HS-5 (cell line): ENCODE measurements at places on chromosomes 4 and X.
A peak's percentile ranks its signal among the peaks of the same experiment; 100 is the strongest.

GRCh38 chr4:78018271-78019049 lies 38.7 kb upstream of the FRAS1 start:
- no peak for DNase-seq

DNA sequence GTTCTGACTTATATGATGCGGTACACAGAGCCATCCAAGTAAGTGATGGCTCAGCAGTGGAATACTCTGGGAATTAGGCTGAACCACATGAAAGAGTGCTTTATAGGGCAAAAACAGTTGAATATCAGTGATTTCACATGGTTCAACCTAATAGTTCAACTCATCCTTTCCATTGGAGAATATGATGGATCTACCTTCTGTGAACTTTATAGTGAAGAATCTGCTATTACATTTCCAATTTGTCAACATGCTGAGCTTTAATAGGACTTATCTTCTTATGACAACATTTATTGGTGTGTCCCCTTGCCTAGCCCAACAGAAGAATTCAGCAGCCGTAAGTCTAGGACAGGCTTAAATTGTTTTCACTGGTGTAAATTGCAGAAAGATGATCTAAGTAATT lies 15.4 kb upstream of the AFP start:
- DNase-seq, result no peak

- no peak for DNase-seq
These were observed 42.4 kb downstream of the FNIP2 start for GRCh38 chr4:158811216-158811540.

DNA sequence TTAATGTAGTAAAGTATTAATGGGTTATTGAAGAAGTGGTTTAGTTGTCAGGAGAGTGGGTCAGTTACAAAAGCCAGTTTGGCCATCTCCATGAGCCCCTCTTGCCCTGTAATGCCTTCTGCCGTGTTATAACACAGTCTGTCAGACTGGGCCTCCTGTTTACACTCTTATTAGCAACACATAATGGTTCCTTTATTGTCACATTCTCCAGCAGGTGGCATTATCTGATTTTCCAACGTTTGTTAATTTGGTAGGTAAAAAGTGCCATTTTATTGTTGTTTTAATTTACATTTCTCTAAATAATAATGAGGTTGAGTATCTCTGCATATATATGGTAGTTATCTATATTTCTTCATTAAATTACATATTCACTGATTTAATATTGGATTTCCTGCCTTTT lies 560.8 kb downstream of the FGF13 start:
- no peak for DNase-seq

DNA sequence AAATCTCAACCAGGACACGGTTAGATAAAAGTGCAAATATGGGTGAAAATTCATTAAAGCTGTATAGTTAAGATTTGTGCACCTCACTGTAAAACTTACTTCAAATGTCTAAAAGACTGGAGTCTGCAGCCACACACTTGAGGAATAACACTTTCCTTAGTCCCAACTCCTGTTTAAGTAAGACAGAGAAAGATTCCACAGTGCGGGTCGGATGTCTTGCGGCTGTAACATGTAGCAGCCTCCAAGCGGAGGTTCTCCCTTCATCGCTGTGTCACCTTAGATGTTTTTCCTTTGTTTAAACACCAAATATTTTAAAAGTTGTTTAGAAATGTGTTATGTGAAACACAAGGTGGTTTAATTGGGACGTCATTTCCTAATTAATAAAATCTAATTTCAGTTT lies 905 bp upstream of the MAEA start:
- no peak for DNase-seq

- DNase-seq, result no peak
These were observed 62.0 kb downstream of the HTT start for GRCh38 chr4:3136454-3136853.

DNA sequence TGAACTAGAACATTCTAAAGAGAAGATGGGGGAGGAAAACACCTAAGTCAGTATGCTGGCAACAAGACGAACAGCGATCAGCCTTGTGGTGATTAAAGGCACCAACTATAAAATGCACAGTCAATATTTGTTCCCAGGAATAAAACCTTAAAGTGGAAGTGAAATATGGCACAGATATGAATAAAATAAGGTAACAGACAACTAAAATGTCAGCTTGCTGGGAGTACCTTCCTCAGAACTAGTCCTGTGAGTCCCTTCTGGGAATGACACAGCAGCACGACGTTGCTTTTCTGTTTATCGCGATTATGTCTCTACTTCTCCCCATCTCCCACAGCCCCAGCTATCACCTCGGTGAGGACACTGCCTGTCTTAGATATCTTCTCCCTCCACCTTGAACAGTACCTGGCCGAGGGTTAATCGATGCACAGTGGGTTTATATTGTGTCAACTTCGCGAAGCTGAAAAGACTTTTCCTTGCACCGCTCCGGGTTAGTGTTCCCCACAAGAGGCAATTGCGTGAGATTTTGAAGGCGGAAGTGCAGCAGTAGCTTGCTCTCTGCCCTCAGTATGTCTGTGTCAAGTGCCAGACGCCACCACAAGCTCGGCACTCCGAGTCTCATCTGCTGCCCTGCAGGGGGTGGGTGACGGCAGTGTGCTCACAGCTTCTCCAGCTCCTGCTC lies 17.4 kb downstream of the MTNR1A start:
- no peak for DNase-seq

DNA sequence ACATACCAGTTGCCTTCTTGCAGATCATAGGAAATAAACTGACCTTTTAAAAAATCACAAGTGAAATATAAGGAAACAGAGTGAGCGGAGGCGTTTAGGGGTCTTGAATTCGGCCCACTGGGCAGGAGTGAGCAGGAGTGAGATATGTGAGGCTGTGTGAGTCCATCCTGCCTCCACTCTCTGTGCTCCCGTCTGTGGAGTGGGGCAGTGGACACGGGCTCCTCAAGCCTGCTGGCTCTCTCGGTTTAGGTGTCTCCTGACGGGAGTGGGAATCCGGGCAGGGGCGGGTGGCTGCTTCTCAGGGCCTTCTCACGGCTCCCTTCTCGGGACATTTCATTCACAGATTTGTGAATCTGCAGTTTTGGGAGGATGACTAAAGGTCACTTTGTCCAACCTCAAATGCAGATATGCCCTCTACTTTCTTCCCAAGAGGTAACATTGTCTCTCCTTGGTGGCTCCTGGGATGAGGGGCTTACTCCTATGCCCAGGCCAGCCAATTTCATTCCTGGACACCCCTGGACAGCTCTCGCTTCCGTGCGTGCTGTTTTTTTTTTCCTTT lies 27.6 kb downstream of the CYTL1 start:
- DNase-seq, result no peak

GRCh38 chrX:39827951-39828350 lies 269.8 kb downstream of the BCOR start:
- no peak for DNase-seq

- no peak for DNase-seq
These were observed 376.0 kb downstream of the BCOR start for GRCh38 chrX:39721566-39722279.

DNA sequence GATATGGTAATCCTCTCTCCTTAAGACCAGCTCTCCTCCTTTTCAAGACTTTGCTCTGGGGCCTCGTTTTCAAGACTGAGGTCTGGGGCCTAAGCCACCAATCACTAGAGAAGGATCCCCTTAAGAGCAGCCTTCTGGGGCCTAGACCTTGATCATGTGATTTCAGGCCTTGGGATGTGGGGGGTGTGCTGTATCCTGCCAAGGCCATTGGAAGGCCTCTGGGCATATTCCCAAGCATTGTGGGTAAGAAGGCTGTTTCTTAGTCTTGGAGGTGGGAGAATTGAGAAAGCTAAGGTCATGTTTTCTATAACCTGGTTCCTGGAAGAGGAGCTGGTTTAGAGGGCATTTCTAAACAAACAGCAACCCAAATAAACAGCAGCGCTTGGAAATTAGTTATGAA lies 12.1 kb downstream of the TMEM164 start:
- no peak for DNase-seq

GRCh38 chrX:74923942-74924448 lies 1.3 kb downstream of the NEXMIF start:
- DNase-seq, result peak; percentile 9

- no peak for DNase-seq
These were observed 221.2 kb downstream of the PPP4R3C start for GRCh38 chrX:27241981-27242380.

- no peak for DNase-seq
These were observed 42.3 kb downstream of the DKK2 start for GRCh38 chr4:106993827-106994226.

DNA sequence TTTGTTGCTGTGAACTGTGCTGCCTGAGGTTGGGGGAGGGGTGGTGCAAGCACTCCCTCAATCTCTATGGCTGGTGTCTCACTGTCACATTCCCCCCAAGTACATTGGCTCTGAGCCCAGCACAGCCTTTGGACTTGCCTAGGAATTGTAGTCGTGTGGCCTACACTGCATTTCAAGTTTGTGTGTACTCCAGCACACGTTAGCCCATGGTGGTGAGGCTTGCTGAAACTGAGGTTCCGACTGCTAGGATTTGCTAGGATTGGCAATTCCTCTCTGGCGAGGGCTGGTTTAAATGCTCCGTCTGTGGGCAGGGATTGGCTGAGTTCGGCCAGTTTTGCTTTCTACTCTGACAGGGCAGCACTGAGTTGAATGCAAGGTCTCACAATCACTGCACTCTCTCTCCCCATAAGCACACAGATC lies 121.7 kb upstream of the CXXC4 start:
- no peak for DNase-seq

DNA sequence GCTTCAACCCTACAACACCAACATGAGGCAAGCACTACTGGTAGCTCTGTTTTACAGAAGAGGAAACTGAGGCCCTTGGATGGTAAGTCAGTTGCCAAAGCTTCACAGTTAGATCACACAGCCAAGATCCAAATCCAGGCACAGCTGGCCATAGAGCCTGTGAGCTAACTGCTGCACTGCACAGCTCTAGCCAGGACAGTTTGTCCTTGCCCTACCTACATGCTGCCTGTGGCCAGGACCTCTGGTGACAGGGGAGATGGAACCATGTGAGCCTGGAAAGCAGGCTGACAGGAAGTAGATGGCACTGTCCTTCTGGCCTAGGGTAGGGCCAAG lies 257.8 kb downstream of the FBXW7 start:
- DNase-seq, result no peak

- DNase-seq, result no peak
These were observed 56.9 kb upstream of the SPRY1 start for GRCh38 chr4:123339507-123340380.

- DNase-seq, result peak; percentile 74
These were observed 552.7 kb downstream of the RAPGEF2 start for GRCh38 chr4:159655547-159655946.

DNA sequence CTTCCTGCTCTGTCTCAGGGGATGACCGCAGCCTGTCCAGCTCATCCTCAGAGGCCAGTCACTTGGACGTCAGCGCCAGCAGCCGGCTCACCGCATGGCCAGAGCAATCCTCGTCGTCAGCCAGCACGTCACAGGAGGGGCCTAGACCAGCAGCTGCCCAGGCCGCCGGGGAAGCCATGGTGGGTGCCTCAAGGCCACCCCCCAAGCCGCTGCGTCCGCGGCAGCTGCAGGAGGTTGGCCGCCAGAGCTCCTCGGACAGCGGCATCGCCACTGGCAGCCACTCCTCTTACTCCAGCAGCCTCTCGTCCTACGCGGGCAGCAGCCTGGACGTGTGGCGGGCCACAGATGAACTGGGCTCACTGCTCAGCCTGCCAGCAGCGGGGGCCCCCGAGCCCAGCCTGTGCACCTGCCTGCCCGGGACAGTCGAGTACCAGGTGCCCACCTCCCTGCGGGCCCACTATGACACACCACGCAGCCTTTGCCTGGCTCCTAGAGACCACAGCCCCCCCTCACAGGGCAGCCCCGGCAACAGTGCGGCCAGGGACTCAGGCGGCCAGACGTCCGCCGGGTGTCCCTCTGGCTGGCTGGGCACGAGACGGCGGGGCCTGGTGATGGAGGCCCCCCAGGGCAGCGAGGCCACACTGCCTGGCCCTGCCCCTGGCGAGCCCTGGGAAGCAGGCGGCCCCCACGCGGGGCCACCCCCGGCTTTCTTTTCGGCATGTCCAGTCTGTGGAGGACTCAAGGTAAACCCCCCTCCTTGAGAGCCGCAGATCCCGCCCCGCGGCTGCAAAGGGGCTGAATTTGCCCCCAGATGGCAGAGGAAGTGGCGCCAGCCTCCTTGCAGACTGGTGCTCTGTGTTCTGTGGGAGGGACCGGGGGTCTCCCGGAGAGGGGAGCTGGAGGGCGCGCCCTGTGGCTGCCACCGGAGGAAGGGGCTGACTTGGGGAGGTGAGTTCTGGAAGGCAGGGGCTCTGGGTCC lies 29.9 kb downstream of the DOK7 start:
- no peak for DNase-seq

- DNase-seq, result no peak
These were observed 2078.4 kb downstream of the PCDH7 start for GRCh38 chr4:32798471-32799159.

GRCh38 chr4:10554121-10554520 lies 96.9 kb upstream of the ZNF518B start:
- DNase-seq, result no peak

DNA sequence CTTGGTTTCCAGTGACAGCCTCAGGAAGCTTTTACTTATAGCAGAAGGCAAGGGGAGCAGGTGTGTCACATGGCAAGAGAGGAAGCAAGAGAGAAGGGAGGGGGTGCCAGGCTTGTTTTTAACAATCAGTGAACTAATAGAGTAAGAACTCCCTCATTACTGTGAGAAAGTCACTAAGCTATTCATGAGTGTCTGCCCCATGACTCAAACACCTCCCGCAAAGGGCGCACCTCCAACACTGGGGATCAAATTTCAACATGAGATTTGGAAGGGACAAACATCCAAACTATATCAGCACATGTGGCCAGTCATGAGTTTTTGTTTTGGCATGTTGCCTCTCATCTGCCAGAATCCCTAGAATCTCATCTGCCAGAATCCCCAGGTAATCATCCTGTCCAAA lies 183.5 kb upstream of the C1QTNF7 start:
- no peak for DNase-seq

DNA sequence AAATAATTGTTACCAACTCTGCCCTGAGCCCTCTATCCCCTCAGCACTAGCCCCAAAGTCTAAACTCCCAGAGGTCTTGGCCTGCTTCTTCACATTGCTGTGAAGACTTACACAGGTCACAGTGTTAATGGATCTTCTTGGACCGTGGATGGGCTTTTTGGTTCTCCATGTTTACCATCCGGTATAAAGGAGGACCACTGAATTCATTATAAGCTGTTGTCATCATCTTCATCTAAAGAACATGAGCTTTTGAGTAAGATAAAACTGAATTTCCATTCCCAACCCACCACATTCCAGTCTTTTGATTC lies 8.5 kb downstream of the NUDT11 start:
- no peak for DNase-seq

DNA sequence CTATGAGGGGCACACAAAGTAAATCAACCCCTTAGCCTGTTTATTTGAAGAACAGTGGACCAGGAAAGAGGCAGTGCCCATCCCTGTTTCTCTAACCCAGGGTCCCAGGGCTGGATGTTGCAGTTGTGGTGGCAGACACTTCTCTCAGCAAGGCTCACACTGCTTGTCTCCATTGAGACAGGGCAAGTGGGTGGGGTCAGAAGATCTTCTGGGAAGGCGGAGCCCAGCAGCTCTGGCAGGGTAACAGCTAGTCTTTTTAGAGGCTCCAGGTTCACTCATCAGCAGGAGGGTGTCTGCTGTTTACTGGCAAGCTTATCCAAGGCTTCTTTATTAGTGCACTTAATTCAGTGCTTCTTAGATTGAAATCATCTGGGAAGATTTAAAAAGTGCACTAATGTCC lies 659.8 kb upstream of the DIPK2B start:
- no peak for DNase-seq

- no peak for DNase-seq
These were observed 90.4 kb downstream of the COL4A6 start for GRCh38 chrX:108347800-108348199.

GRCh38 chrX:133350751-133351150 lies 64.5 kb downstream of the GPC4 start:
- DNase-seq, result no peak

GRCh38 chrX:133983974-133984845 lies 1.2 kb downstream of the GPC3 start:
- no peak for DNase-seq
